DMS53 (cell line): ENCODE measurements at places on chromosomes 1 and 21.
A peak's percentile ranks its signal among the peaks of the same experiment; 100 is the strongest.

GRCh38 chr1:12499539-12500240 is 118.3 kb downstream of the DHRS3 start:
- no peak for DNase-seq

DNA sequence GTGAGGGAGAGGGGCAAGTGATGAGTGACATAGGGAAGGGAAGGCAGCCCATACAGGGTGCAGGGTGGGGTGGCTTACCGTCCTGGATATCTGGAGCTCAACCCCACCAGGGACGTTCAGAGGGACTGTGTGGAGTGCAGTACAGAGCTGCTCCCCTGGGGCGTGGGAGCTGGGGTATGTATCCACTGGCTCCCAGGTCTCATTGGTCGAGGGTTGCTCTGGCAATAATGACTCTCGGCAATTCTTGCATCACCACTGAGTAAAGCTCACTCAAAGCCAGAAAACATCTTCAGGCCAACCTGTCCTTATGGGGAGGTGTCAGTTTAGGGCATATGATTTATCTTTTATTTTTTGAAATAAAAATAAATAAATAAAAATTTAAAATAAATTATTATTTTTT is 43.2 kb upstream of the RUNX3 start:
- no peak for DNase-seq

DNA sequence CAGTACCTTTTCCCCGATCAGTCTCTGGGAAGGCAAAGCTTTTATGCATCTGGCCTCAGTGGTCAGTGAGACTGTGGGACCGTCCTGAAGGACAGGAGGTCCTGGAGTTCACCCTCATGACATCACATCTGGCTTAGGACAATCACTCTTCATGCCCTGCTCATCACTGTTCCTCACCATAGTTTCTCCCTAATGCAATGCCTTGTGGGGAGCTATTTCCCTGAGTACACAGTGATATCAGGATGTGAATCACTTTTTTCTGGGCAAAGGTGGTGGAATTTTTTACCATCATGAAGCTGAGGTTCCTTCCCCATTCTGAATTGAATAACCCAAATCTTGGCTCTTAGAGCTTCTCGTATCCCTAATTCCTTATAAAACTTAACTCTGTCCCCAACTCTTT is 34.8 kb upstream of the CFAP126 start:
- DNase-seq = no peak

GRCh38 chr1:213512316-213512715 is 461.3 kb downstream of the RPS6KC1 start:
- DNase-seq = no peak

DNA sequence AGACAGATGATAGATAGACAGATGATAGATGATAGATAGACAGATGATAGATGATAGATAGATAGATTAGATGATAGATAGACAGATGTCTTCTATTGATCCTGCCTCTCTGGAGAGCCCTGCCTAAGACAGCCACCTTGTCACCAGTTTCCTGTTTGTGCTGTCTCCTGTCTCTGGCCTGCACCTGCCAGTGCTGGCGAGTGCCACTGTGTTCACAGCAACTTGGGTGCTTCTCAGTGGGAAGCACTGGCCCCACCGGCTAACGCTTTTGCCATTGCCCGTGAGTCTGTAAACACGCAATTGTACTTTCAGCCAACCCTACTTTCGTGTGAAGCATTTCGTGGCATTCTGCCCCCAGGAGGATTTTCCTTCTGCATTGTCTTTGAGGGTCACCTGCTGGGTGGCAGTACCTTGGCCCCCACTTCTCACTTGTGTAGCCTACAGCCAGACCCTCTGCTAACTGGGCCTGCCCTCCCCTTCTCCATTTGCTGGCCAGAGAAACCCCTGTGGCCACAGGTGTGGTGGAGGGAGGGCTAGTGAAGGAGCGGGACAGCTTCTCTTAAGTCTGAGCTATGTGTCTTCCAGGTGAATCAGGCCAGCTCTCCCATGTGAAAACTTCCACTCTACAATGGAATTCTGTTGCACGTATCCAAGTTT is 23.4 kb upstream of the PDE9A start:
- peak; percentile 41 for DNase-seq

DNA sequence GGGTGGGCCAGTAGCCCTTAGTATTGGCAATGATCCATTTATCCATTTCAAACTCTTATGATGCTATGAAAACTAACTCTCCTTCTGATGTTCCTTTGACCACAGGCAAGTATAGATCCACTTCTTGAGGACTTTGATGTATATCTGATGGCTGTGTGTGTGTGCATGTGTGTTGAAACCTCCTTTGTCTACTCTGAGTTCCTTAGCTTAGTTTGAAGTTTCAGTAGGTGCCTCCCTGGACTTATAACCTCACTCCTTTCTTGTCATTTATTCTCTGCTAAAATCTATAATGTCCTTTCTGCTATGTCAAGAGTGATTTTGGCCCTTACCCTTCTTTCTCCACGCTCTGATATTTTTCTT is 409.3 kb downstream of the PRDM2 start:
- no peak for DNase-seq

GRCh38 chr1:157618190-157618589 is 20.3 kb upstream of the FCRL4 start:
- DNase-seq = no peak

DNA sequence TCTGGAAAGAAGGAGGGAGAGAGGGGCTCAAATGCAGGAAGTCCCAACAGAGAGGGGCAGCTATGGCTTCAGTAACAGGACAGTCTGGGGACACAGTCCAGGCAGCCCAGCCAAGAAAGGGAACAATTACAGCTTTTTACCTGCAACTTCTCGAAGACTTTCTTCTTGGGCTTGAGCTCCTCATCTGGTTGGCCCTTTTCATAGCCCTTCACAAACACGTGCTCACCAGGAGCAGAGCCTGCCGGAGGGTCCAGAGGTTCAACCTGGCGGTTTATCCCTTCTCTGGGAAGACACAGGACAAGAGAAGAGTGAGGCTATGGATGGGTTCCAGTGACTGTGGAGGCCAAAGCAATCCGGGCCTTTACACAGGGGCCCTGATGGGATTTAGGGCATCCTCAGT is 37.9 kb downstream of the YARS1 start:
- DNase-seq = no peak

DNA sequence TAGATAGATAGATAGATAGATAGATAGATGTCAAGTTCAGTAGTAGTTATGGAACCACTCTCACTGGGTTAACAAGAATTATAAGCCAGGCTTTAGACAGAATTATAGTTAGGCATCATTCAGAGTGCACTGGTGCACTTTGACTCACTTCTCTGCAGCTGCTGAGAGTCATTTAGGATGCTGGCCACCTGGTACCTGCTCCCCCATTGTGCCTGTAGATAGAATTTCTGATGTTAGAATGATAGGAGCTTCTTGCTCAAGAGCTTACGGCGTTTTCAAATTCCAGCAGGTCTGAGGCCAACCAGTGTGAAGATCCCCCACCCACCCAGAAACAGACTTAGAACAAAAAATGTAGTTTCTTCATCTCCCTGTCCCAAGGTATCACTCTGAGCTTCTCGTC is 107.8 kb upstream of the HMCN1 start:
- DNase-seq = no peak

DNA sequence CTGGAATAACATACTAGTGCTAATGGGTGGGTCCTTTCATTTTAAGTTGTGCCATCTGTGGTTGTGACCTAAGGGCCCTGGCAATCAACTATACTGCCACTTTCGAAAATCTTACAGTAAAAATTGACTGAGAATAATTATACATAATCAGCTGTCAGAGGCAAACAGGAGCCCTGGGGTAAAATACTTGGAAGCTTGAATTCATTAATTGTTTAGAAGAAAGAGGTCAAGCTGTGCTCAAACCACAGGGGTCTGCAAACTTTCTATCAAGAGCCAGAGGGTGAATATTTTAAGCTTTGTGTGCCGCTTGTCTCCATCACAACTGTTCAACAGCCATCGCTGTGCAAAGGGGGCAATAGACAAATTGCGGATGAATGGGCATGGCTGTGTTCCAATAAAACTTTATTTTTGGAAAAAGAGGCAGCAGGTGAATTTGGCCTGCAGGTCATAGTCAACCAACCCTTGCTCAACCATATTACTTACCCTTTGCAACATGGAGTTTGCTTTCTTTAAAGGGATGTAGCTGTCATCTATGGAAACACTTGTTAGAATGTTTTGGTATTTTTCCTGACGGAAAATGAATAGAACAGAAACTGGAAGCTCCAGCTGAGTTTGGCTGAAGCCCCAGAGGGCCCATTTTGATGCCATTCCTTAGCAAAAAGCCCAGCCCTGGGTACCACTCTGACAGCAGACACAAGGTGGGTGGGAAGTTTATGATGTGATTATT is 35.7 kb upstream of the USP1 start:
- no peak for DNase-seq

GRCh38 chr1:99315305-99315704 is 51.0 kb downstream of the PLPPR4 start:
- no peak for DNase-seq

DNA sequence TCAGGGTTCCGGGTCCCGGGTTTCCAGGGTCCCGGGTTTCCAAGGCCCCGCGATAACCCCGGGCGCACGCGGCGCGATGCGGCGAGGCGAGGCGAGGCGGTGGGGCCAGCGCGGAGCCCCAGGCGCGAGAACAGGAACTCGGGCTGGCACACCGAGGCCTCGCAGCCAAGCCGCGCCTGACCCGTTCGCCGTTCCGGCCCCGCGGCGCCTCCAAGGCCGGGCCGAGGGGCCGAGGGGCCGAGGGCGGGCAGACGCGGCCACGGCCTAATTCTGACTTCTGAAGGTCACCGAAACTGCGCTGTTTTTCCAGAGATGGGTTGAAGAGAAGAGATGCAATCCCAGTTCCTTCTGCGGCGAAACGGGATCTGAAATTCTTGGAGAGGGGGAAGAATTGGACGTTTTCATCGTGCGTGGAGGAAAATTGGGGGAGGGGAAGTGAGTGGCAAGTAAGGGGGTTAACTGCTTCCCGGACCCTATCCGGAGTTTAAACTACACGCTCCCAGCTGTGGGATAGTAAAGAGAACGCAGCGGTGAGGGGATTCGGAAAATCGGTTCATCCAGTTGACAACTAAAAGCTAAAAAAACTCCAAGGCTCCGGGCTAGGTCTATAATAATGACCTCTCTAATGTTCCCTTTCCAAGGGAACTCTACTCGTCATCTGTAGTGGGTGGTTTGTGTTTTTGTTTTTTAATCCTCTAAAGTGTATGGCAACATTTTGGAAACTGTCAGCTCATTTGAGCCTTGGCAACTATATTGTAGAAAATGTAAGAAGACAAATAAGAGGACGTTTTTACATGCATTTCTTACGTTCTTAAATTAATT is 8.2 kb downstream of the TBX15 start:
- DNase-seq = no peak

DNA sequence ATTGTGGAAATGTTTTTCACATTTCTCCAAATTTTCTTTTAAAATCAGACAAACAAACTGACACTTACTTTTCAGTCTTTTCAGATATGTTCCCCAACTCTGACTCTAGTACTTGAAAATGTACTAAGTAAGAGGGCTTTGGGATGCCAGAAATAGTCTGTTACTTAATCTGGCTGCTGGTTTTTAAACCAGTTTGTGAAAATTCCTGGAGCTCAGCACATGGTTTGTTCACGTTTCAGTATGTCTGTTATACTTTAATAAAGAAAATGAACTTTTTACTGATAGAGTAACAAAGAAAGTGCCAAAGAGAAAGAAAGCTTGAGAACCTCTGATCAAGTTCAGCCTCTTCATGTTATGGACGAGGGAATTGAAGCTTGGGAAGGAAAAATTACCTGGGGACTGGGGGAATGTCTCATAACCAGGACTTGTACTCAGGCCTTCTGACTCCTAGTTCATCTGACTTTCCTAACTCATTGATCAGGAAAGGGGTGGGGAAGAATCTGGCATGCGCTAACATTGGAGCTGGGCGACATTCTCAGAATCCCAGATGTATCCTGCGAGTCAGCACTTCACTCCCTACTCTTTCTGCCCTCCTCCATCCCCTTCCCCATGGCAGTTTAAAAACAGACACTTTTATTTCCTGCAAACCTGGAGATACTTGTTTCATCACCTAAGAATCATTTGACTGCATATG is 30.8 kb upstream of the DNAJC6 start:
- no peak for DNase-seq

DNA sequence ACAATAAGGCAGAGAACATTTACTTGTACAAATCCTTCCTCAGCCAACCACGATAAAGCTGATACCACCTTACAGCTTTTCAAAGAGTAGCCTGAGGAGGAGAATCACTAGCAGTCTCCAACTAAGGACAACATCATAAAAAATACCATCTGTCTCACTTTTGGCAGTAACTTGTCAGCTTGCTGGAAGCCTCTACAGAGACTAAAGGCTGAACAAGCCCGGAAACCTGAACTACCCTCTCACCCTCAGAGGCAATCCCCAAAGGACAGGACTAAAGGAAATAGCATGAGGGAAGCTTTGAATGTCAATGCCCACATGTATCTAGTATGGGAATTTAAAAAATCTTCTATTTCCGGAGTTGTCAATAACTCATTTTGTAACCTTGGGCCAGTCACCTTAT is 10.6 kb downstream of the SRSF4 start:
- no peak for DNase-seq

DNA sequence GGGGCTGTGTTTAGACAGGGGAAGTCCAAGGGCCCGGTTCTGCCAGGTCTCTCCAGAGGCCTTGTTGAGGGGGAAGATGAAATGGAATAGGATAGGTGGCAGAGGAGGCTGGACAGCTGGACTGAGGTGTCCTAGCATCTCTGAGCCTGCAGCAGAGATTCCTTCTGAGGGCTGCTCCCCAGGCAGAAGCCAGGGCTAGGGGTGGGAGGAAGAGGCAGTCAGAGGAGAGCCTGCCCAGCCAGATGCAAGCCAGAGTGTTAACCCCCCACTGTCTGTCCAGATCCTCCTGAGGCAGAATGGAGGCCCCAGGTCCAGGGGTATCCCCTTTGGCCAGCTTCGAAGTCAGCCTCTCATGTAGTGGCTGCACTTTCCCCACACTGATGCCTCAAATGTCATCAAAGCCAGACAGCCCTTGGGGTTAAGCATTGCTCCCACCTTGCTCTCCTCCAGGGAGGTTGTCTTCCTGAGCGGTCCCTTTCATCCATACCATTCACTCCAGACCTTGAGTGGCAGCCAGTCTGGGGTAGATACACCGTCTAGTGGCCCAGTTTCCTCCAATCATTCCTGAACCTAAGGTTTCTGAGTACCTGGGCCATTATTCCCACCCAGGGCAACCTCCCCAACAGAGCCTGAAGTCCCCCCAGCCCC is 1.7 kb downstream of the CSF1 start:
- no peak for DNase-seq

GRCh38 chr1:998995-999724 is 737 bp downstream of the HES4 start:
- peak; percentile 79 for DNase-seq

GRCh38 chr1:159921700-159922504 is 3.4 kb downstream of the TAGLN2 start:
- DNase-seq = no peak

GRCh38 chr1:67599085-67599484 is 85.9 kb upstream of the GADD45A start:
- no peak for DNase-seq

DNA sequence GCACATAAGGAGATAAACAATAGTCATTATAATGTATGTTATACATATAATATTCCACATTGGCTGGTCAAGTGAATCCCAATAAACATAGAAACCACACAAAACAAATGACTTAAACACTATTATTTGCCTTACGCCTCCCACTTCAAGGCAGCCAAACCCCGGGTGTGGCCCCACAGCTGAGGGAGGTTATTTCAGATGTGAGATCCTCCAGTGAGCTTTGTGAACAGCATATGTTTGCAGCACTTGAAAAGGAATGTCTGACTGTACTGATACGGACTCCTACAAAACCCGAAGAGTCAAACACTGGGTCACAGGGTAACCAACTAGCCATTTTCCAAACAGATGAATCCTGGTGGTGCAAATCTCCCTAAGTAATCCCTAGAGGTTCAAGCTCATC is 27.1 kb upstream of the DISP1 start:
- DNase-seq = no peak

GRCh38 chr1:11736746-11737639 is 1.1 kb downstream of the AGTRAP start:
- DNase-seq = peak; percentile 60

GRCh38 chr1:161962091-161962887 is 61.4 kb downstream of the OLFML2B start:
- no peak for DNase-seq
